ENCODE measurements at places on chromosomes 2 and 18.

GRCh38 chr2:42031281-42032223 is 16.3 kb upstream of the PKDCC start:
- no peak for DNase-seq

GRCh38 chr18:62081248-62081647 is 105.6 kb downstream of the PIGN start:
- no peak for DNase-seq

DNA sequence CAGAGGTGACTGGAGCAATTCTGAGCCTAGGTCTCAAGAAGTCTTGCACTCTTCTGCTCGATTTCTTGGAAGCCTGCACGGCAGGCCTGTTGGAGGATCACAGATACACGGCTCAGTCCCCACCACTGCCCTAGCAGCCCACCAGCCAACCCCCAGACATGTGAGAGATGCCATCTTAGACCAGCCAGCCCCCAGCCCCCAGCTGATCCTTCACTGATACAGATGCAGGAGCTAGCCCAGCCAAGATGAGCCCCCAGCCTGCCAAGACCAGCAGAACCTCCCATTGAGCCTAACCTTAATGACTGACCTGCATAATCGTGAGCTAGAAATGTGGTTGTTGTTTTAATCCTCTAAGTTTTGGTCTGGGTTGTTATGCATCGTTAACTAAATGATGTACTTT is 47.5 kb downstream of the INHBB start:
- no peak for DNase-seq

GRCh38 chr18:48051945-48052840 is 121.7 kb upstream of the SMAD2 start:
- DNase-seq, result no peak

GRCh38 chr2:159608723-159609308 is 7.5 kb downstream of the BAZ2B start:
- DNase-seq, result no peak

GRCh38 chr2:79982445-79982844 is 322.1 kb downstream of the LRRTM1 start:
- DNase-seq, result no peak

DNA sequence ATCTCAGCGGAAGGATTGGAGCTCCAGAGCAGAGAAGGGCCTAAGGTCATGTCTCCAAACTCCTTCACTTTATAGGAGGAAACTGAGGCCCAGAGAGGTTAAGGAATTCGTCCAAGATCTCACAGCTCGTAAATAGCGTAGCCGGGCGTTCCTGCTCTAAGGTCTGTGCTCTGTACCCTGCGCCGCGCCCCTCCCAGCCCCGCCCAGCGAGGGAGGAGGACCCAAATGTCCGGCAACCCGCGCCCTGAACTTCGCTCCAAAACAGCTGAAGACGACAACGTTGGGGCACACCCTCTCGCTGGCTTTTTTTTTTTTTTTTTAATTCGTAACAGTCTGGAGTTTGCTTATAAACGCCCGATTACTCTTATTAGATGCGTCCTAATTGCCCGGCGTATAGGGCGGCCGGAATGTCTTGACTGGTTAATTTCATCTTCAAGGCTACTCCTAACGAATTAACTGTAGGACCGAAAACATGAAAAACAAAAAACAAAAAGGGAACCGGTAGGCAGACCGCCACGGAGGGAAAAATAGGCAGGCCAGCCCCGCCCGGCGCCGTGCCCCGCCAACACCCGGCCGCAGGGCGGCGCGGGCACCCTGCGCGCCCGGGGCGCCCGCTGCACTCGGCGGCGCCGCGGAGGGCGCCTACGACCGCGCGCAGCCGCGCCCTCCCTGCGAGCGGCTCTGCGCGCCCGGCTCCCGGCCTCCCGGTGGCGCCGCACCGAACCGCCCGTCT is 928 bp upstream of the FOSL2 start:
- DNase-seq, result no peak
